PC-9 (cell line): ENCODE measurements at places on chromosomes 2 and 18. TPM values are rescaled to one million over a fixed set of nuclear protein-coding genes. Genes with fewer than 3 reads are reported as not detected.

- no peak overlapping the region for H3K4me3 ChIP-seq
- peaks cover 6% of the 10 kb centered on the region; the same call in 1 of the 2 replicates for H3K36me3 ChIP-seq
- no peak overlapping the region for H3K27ac ChIP-seq
- H3K27me3 ChIP-seq: no peaks in the 10 kb centered on the region
- DNase-seq: no peak
Observed at GRCh38 chr2:46333912-46334311, 36.7 kb downstream of the EPAS1 start.

GRCh38 chr2:38622210-38622609, 19.5 kb upstream of the HNRNPLL start:
- no peaks in the 10 kb centered on the region for H3K4me1 ChIP-seq
- no peak overlapping the region for H3K4me3 ChIP-seq
- no peak overlapping the region for H3K27ac ChIP-seq

Gene TEX44
- total RNA-seq: not detected in 2 replicates

DNA sequence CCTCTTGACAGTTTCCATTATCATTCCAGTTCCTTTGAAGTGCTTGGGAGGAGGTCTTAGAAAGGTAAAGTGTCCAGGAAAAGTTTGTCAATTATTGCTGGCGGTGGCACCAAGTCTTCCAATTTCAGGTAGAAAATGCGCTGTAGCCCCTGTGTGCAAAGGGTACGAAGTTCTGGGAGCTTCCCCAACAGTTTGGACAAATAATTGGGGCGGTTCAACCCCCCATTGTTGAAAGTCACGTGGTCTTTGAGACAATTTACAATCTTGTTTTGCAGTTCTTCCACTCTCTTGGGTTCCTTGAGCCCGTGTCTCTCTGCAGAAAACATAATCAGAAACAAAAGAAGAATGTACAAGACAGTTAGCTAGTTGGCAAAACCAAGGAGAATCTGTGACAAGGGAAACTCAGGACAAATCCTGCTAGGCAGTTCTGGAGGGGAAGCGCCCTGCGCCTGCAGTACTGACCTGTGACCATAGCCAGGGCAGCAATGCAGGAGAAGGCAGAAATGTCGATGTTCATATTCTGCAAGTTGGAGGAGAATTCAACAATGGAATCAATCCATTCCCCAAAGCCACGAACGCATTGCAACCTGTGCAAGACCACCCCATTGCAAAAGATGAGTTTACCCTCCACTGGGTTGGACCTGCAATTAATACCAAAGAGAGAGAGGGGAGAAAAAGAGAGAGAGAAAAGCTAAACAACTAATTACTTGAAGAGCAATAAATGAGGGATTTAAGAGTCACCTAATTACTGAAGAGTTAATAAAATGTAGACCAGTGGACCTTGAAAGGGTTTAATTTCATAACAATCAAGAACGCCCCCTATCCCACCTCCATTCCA, 6.6 kb downstream of the NR4A2 start:
- H3K4me3 ChIP-seq: no peak overlapping the region
- no peaks in the 10 kb centered on the region for H3K4me1 ChIP-seq
- no peak overlapping the region for H3K27ac ChIP-seq
- no peak for DNase-seq
- no peaks in the 10 kb centered on the region for H3K36me3 ChIP-seq

GRCh38 chr2:236971131-236971821, 114.4 kb upstream of the COPS8 start:
- no peak overlapping the region for H3K4me3 ChIP-seq
- H3K27ac ChIP-seq: no peak overlapping the region
- peaks cover 6% of the 10 kb centered on the region for H3K4me1 ChIP-seq
- H3K27me3 ChIP-seq: peaks cover 59% of the 10 kb centered on the region

Gene DUSP19
- 6.2 and 8.6 TPM in 2 replicates for total RNA-seq

GRCh38 chr2:12005886-12006681, 259.7 kb downstream of the LPIN1 start:
- H3K36me3 ChIP-seq: no peaks in the 10 kb centered on the region
- H3K27me3 ChIP-seq: no peaks in the 10 kb centered on the region
- peaks cover 40% of the 10 kb centered on the region for H3K4me1 ChIP-seq

Gene C2orf49
- total RNA-seq: 16.2 and 19.8 TPM in 2 replicates

DNA sequence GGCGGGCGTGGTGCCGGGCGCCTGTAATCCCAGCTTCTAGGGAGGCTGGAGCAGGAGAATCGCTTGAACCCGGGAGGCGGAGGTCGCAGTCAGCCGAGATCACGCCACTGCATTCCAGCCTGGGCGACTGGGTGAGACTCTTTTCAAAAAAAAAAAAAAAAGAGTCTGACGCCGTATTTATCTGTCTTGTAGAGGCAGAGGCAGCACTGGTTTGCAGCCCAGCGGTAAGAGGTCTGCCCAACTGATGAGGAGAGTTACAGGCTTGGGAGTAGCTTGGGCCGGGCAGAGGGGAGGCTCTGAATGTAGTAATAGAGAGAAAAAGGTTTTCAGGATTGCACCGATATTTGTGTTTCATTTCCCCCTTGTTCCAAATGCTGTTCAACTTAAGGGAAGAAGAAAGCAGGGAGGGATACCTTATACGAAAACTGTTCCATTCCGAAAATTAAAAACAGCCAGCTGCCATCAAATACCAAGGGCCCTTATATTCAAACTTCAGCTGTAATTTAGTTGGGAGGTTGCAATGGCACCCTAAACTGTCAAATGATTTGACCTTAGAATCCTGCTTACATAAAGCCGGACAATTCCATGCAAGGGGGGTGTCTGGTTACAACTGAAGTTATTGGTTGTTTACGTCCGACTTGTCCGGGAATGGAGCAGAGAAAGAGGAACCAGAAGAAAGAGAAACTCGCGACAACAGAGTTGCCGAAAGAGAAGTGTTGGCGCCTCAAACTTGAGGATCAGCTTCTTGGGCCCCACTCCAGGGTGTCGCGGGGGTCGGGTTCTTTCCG, 9.2 kb upstream of the SP9 start:
- H3K27me3 ChIP-seq: peaks cover 33% of the 10 kb centered on the region
- no peak overlapping the region for H3K27ac ChIP-seq
- H3K36me3 ChIP-seq: no peaks in the 10 kb centered on the region
- no peaks in the 10 kb centered on the region for H3K4me1 ChIP-seq

GRCh38 chr18:10321576-10321975, 132.9 kb upstream of the APCDD1 start:
- no peaks in the 10 kb centered on the region for H3K36me3 ChIP-seq
- H3K4me3 ChIP-seq: no peak overlapping the region
- DNase-seq: no peak
- no peak overlapping the region for H3K27ac ChIP-seq
- H3K4me1 ChIP-seq: no peaks in the 10 kb centered on the region

Gene SERPINE2
- 110 and 155 TPM in 2 replicates for total RNA-seq

Gene CRYGC
- not detected in 2 replicates for total RNA-seq

Gene CYB5A
- 105 and 109 TPM in 2 replicates for total RNA-seq

- H3K36me3 ChIP-seq: no peaks in the 10 kb centered on the region
- H3K4me3 ChIP-seq: no peak overlapping the region
- no peak for DNase-seq
- H3K27ac ChIP-seq: no peak overlapping the region
- H3K4me1 ChIP-seq: no peaks in the 10 kb centered on the region
- no peaks in the 10 kb centered on the region for H3K27me3 ChIP-seq
Observed at GRCh38 chr2:110978148-110978547, 142.6 kb upstream of the BCL2L11 start.

- H3K4me3 ChIP-seq: no peak overlapping the region
- no peaks in the 10 kb centered on the region for H3K27me3 ChIP-seq
- H3K4me1 ChIP-seq: no peaks in the 10 kb centered on the region
- H3K36me3 ChIP-seq: no peaks in the 10 kb centered on the region
- no peak overlapping the region for H3K27ac ChIP-seq
- no peak for DNase-seq
Observed at GRCh38 chr2:147609301-147609700, 235.5 kb upstream of the ACVR2A start.

- no peak overlapping the region for H3K27ac ChIP-seq
- H3K27me3 ChIP-seq: no peaks in the 10 kb centered on the region
- no peaks in the 10 kb centered on the region for H3K36me3 ChIP-seq
- no peak overlapping the region for H3K4me3 ChIP-seq
Observed at GRCh38 chr2:140013545-140014203, 1233.5 kb upstream of the NXPH2 start.

- H3K4me1 ChIP-seq: no peaks in the 10 kb centered on the region
- no peak for DNase-seq
- H3K4me3 ChIP-seq: no peak overlapping the region
- H3K27ac ChIP-seq: no peak overlapping the region
Observed at GRCh38 chr2:105775809-105776559, 31.3 kb downstream of the NCK2 start.

DNA sequence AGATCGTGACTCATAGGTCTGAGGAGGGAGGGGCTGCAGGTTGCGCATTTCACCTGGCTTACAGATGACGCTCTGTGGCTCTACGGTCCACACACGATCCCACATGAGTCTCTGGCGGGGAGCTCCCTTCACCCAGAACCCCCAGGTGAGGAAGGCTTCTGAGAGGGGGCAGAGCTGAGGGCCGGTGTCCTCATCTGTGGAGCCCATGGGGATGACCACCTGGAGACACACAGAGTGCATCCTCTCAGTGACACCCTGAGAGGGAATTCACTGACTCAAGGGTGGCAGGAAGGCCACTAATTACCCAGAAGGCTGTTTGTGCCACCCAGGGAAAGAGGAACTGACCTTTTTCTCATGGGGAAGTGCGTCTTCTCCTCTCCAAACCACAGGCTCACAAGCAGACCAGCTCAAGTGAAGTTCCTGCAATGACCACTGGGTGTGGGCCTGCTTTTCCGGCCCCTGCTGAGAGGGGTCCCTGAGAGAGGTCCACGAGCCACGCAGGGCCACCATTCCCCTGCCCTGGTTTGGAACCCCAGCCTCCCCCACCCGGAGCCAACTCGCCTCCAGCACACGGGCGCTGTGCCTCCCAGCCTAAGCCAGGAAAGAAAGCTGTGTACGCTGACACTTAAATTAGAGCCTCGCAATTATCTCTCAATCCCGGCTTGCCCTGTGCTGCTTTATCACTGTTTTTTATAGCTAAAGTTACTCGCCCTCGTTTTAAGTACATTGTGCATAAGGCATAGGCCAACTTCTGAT, 114.1 kb downstream of the BCL11A start:
- H3K27ac ChIP-seq: no peak overlapping the region
- DNase-seq: no peak
- peaks cover 74% of the 10 kb centered on the region for H3K27me3 ChIP-seq
- no peaks in the 10 kb centered on the region for H3K36me3 ChIP-seq
- no peak overlapping the region for H3K4me3 ChIP-seq

Gene CHMP1B
- 68.0 and 73.6 TPM in 2 replicates for total RNA-seq

GRCh38 chr2:42249284-42249683, 80.1 kb downstream of the EML4 start:
- H3K4me1 ChIP-seq: no peaks in the 10 kb centered on the region
- DNase-seq: no peak
- no peaks in the 10 kb centered on the region for H3K27me3 ChIP-seq
- no peak overlapping the region for H3K4me3 ChIP-seq
- 0 out of 2 replicates have a peak, but pooled peaks cover 9% of the 10 kb centered on the region for H3K36me3 ChIP-seq
- H3K27ac ChIP-seq: no peak overlapping the region

- H3K4me3 ChIP-seq: no peak overlapping the region
- peaks cover 22% of the 10 kb centered on the region for H3K4me1 ChIP-seq
- DNase-seq: no peak
- no peaks in the 10 kb centered on the region for H3K36me3 ChIP-seq
- no peaks in the 10 kb centered on the region for H3K27me3 ChIP-seq
Observed at GRCh38 chr2:45352506-45352905, 258.6 kb downstream of the SRBD1 start.

DNA sequence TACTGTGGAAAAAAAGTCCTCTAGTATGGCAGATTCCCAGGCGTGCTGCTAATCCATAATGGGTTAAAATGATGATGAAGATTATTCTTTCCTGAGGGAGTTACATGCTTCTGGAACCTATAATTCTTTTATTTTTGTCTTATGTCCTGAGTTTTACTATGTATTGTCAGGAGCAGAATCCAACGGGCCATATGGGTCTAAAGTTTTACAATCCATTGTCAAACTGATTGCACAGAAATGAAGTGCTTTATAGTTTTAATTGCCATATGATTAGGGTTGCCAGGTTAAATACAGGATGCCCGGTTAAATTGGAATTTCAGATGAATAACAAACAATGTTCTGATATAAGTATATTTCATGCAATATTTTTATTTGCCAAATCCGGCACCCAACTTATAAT, 100.9 kb upstream of the MAP3K20 start:
- no peaks in the 10 kb centered on the region for H3K27me3 ChIP-seq
- H3K27ac ChIP-seq: no peak overlapping the region
- H3K36me3 ChIP-seq: no peaks in the 10 kb centered on the region
- no peak for DNase-seq

Gene HOXD4
- total RNA-seq: not detected in 2 replicates

GRCh38 chr2:176464886-176465564, 195.8 kb downstream of the MTX2 start:
- H3K4me1 ChIP-seq: no peaks in the 10 kb centered on the region
- DNase-seq: no peak
- no peak overlapping the region for H3K27ac ChIP-seq
- H3K36me3 ChIP-seq: no peaks in the 10 kb centered on the region

Gene UBR3
- total RNA-seq: 10.9 and 21.9 TPM in 2 replicates

DNA sequence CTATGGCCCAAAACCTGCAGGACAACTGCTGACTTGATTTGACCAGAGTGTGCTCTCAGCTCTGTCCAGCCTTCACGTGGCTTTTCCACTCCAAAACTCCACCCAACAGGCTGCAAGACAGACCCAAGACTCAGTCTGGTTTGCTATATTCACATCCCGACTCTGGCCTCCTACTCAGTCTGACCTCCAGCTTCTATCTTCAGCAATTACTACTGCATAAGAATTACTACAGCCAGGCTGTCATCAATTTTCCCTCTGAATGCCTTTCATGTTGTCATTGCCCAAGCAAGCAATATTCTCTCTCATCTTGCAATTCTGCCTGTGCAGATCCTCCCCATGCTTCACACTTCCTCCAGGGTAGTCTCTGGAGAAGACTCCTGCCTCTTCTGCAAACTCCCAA, 53.6 kb upstream of the GYPC start:
- no peaks in the 10 kb centered on the region for H3K27me3 ChIP-seq
- no peaks in the 10 kb centered on the region for H3K4me1 ChIP-seq
- no peak overlapping the region for H3K4me3 ChIP-seq
- no peak overlapping the region for H3K27ac ChIP-seq

Gene LIMS3
- total RNA-seq: 1.4 and 2.3 TPM in 2 replicates

DNA sequence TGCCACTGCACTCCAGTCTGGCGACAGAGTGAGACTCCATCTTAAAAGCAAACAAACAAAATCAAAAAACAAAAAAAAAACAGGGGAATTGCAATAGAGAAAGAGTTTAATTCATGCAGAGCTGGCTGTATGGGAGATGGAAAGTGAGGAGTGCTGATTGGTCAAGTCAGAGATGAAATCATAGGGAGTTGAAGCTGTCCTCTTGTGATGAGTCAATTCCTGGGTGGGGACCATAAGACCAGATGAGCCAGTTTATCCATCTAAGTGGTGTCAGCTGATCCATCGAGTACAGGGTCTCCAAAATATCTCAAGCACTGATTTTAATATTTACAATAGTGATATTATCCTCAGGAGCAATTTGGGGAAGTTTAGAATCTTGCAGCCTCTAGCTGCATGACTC, 45.3 kb downstream of the FRZB start:
- no peak overlapping the region for H3K27ac ChIP-seq
- no peak overlapping the region for H3K4me3 ChIP-seq
- H3K36me3 ChIP-seq: no peaks in the 10 kb centered on the region

- 0 out of 2 replicates have a peak, but pooled peaks cover 6% of the 10 kb centered on the region for H3K4me1 ChIP-seq
- no peaks in the 10 kb centered on the region for H3K27me3 ChIP-seq
- H3K27ac ChIP-seq: no peak overlapping the region
- H3K4me3 ChIP-seq: no peak overlapping the region
Observed at GRCh38 chr2:68721482-68722101, 13.0 kb upstream of the ARHGAP25 start.

Gene VWC2L
- not detected in 2 replicates for total RNA-seq
